Activated CD4-positive, alpha-beta T cell treated with anti-CD3 and anti-CD28 coated beads, Interleukin-10, Interleukin-2, amounts not matched to agents 100 ng/mL and 50 ng/mL, durations not matched to agents 16 hours and 8 hours (primary cell): ENCODE measurements at places on chromosomes 4 and X.

GRCh38 chrX:150454083-150454482 lies 91.0 kb downstream of the MAMLD1 start:
- DNase-seq: no peak

GRCh38 chr4:137688651-137689050 lies 156.4 kb upstream of the PCDH18 start:
- DNase-seq: no peak

GRCh38 chr4:140926672-140927071 lies 170.5 kb upstream of the TBC1D9 start:
- no peak for DNase-seq

- DNase-seq: peak; percentile 32
Observed at GRCh38 chr4:109648266-109648996, 54.8 kb downstream of the CASP6 start.

- no peak for DNase-seq
Observed at GRCh38 chr4:89463341-89463740, 155.7 kb upstream of the GPRIN3 start.

GRCh38 chr4:184400891-184401290 lies 73.5 kb downstream of the IRF2 start:
- no peak for DNase-seq

DNA sequence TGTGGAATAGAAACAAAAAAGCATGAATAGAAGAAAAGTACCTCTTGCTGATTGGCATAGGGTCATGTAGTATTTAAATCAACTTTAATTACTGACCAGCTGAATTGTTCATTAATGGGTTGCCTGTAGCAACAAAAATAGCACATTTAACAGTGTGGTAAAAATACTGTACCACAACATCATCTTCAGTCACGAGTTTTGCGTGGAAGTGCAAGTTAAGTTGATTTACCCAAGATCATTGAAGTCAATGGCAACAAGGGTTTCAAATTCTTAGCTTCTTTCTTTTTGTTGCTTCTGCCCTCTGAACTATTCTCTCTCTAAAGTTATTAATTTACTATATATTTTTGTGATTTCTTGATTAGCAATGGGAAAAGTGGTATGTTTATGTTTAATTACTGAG lies 526.6 kb downstream of the C4orf33 start:
- no peak for DNase-seq

DNA sequence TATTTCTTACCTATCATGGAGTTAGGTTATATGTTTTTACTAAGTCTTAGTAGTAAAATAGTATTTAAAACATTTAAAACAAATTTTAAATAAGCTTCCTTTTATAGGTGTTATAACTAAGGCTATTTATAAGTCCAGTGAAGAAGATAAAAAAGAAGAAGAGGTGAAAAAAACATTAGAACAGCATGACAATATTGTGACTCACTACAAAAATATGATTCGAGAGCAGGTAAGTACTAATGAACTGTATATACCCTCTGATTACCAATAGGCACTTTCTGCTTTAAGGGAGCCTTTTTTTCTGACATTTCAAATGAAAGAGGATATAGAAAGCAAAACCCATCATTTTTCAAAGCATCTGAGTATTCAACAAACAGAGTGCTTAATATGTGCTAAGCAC lies 76.6 kb downstream of the USO1 start:
- DNase-seq: no peak

- DNase-seq: no peak
Observed at GRCh38 chrX:14922437-14922836, 49.2 kb downstream of the MOSPD2 start.

GRCh38 chr4:54716478-54717065 lies 58.8 kb downstream of the KIT start:
- DNase-seq: no peak

GRCh38 chrX:68671221-68671620 lies 23.8 kb downstream of the STARD8 start:
- no peak for DNase-seq

DNA sequence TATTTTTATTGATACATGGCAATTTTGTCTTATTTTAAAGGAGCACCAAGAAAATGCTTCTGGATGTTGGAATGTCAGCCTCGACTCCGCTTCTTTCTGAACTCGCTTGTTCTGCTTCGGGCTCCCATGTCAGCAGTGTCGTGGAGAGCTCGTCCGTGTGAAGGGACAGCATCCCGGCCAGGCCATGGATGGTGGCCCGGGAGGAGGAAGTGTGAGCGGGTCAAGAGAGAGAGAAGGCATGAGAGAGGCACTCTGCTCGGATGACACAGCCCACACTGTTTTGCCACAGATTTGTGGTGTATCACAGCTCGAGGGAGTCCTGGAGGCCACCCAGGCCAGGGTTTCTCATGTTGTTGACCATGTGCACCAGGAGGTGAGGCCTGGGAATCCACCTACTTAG lies 107.0 kb downstream of the TRAPPC11 start:
- DNase-seq: no peak
